ENCODE measurements at places on chromosomes 3 and 15.
A peak's percentile ranks its signal among the peaks of the same experiment; 100 is the strongest.

DNA sequence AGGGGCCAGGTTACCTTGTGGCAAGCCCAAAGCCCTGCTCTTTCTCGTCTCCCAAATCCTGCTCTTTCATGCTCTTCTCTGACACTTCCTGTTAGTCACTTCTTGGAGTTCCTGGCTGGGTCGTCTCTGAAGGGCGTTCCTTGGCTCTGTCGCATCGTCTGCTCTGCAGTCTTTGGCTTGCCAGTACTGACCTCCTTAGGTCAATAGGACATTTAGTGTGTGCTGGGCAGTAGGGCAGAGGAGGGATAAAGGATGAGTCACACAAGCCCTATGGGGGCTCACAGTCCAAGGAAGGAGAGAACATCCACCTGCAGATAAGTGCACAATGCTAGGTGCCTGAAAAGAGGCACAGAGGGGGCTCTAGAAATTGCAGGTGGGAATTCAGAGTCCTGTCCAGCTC, 87.5 kb downstream of the FAM43A start:
- no peak for DNase-seq

DNA sequence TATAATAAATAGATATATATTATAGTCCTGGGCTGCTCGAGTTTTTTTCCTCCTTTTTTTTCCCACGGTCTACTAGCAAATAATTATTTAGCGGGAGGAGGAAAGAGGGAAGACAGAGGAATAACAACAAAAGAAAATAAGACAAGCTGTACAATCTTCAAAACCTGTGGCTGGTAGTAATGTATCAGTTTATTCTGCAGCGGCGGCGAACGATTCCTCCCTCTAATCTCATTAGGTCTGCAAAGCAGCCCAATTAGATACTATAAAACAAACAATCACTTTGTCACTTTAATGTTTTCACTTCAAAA, 390 bp upstream of the TLE3 start:
- no peak for DNase-seq

- peak; percentile 41 for DNase-seq
Observed at GRCh38 chr3:15405448-15406050, 21.8 kb downstream of the METTL6 start.

GRCh38 chr3:73883497-73883896, 258.8 kb upstream of the PDZRN3 start:
- no peak for DNase-seq

GRCh38 chr15:49857496-49858475, 236.9 kb downstream of the DTWD1 start:
- DNase-seq = no peak

DNA sequence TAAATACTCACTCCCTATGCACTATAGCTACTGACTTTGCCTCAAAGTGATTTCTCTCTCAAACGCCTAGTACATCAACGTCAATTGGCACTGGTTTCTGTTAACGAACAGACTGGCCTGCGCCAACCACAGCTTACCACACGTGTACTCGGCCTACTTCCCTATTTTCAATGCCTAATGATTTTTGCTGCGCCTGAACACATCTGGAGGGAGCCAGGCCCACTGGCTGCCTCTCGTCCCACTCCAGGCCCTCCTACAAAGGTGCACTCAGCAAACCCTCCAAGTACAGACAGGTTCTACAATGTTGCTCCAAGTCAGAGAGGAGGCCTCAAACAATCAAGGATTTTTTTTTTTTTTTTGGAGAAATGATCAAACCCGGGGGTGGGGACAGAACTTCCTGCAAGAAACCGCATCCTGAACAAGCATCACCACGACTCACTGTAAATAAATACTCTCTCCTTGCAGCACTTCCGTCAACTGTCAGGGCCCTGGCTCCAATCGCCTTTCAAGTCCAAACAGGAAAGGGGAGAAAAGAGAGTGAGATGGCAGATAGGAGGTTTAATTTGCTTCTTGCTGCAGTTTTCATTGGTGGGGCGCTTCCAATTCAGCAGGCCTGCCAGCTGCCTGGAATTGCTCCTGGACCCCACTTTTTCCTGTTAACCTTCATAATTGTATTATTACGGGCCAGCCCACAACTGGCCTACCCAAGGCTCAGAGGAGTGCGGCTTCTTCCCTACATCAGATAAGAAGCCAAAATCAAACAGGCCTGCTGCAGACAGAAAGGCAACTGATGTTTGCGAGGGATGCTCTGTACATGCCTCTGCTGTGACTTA, 139.3 kb downstream of the FOXP1 start:
- peak; percentile 32 for DNase-seq

DNA sequence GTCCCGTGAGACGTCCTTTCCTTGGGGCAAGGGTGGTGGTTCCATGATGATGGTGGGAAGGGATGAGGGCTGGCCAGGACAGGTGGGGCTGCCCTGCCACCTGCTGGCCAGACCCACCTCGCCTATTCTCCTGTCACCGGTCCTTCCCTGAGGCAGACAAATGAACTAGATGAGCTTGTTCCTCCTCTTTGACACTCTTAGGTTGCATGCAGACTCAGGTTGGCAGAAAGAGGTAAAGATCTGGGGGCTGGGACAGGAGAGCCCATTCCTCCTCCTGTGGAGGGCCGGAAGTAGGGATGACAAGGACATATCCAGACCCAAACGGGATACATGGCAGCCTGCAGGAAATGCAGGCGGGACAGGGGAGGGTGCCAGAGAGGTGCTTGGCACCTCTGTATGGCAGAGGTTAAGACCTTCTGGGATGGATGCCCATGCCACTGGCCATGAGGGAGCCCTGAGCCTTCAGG, 38.6 kb downstream of the ACSBG1 start:
- DNase-seq = peak; percentile 23

GRCh38 chr3:143883151-143883550, 34.9 kb upstream of the SLC9A9 start:
- DNase-seq = no peak

GRCh38 chr3:140717921-140718320, 40.1 kb downstream of the TRIM42 start:
- no peak for DNase-seq

- DNase-seq = no peak
Observed at GRCh38 chr3:50545781-50546180, 21.8 kb downstream of the C3orf18 start.

GRCh38 chr3:145889730-145890129, 271.3 kb downstream of the PLOD2 start:
- DNase-seq = no peak

GRCh38 chr15:99106417-99107220, 1.7 kb downstream of the SYNM start:
- no peak for DNase-seq

DNA sequence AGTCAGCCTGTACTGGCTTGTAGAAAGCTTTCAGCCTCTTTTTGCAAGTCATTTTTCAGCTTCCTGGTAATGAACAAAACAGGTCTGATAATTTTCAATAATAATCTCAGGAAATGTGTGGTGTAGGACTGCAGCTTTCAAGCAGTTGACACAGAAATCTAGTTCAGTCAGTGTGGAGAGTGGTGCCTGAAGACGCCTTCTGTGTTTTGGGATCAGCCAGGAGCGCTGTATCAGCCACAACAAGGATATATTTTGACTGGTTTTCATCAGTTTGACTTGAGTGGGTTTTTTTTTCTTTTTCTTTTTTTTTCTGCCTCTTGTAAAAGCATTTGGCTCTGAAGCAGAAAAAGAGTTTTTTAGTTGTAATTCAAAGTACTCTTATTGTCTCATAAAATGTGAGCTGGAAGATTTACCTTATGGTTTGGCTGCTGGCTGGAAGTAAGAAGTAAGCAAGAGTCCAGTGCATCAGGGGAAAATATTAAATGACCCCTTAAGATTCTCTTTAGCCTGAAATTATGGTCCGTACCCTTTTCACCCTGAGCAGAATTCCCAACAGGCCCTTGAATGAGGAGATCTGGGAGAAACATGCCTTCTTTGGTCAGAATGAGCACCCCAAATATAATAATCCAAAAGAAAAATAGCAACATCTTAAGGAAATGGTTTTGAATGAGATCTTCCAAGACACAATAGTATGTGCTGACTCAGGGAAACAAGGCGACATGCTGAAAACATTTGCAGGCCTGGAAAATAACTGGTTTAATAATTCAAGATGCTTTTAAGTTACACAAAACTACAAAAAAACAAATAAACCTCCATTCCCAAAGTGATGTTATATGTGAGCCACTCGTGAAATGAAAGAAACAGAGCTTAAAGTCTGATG, 332.7 kb upstream of the ADAMTS9 start:
- DNase-seq = no peak

GRCh38 chr3:166810741-166811445, 569.2 kb downstream of the ZBBX start:
- DNase-seq = no peak

- no peak for DNase-seq
Observed at GRCh38 chr3:117145677-117146076, 436.1 kb downstream of the TUSC7 start.

DNA sequence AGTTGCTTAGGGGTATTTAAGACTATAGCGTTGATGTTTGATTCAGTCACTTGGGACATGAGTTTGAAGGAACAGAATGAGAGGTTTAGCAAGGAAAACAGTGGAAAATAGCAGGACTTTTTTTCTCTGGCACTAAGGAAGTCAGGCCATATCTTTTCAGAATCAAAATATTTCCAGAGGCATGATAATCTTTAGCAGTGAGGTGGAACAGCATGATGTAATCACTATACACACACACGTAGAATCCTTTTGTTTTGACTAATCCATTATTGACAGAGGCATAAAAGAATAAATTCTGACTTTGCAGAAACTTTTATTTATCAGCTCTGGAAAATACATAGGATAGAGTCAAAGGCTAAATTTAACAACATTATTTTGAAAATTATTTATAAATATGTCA, 174.1 kb downstream of the ZPLD1 start:
- DNase-seq = no peak

DNA sequence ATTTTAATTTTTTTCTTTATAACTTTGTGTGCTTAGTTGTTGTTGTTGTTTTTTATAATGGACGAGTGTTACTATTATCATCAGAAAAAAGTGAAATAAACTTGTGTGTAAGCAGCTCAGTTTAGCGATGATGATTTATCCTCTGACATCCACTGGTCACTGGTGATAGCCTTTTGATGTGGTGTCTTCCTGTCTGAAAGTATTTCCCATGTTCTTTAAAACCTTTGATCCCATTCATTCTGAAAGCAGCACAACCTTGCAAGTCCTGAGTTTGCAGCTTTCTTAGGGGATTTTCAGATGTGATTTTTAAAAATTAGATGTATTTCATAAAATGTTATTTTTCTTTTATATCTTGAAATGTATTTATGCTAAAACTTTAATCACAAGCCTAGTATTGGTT, 85.9 kb upstream of the ZPLD1 start:
- DNase-seq = no peak

DNA sequence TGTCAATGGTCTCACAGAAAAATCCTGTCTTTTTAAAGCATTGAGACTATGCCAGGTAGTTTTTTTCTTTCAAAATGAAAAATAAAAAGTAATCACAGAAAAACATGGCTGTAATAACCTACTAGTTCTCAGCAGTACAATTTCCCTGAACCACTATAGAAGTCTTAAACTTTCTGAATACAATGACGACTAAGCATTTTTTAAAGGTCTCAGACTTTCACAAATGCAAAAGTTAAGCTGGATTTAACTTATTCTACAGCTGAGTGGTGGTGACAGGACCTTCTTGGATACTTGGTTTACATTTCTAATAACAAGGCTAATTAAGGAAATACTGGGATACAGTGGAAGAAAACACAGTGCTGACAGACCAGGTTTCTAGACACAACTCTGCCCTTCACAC, 81.8 kb downstream of the CBLB start:
- DNase-seq = no peak

DNA sequence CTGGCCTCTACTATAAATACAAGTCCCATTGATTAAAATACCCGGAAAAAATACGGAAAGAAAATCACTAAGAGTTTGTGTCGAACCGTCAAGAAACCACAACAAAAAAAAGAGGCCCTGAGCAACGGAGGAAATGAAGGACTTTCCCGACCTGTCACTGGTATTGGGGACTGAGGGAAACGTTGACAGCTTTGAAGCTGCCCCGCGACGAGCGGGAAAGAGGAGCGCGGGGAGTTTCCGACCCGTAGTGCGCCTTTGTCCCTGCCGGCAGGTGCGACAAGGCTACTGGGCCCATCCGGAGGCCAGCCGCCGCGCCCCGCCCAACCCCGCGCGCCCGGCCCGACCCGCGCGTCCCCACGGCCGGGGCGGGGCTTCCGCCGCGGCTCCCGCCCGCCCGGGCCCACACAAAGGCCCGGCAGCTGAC, 416 bp downstream of the PBRM1 start:
- peak; percentile 55 for DNase-seq

DNA sequence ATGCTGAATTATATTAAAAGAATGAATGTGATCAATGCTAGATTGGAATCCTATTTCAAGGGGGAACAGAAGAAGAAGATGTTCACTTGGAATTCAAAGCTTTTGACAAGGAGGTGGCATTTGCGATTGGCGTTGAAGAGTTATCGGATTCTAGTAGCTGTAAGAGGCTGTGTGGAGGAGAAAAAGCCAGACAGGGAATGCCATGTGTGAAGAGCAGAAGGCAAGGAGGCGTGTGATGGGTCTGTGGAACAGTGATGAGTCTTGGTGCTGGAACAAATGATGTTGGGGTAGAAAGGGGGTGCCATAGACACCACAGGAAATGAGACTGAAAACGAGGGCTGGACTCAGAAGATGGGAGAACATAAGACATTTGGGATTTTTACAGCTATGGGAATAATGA, 30.5 kb upstream of the ATP10A start:
- DNase-seq = no peak

DNA sequence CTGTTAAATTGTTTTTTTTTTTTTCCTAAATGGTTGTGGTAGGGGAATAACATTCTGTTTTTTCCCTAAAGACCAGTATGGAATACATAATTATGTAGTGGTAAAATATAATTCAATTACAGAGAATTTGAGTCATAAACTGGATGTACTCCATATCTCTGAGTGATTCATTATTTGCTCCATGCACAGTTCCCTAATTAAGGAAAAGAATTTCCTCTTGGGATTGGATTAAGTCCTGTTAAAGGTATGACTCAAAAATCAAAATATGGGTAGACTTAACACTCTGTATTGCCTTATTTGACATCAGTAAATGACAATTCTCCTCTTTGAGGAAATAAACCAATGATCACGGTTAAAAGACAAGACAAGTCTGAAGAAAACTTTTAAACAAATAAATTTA, 78.0 kb upstream of the KCNH8 start:
- no peak for DNase-seq

GRCh38 chr3:50156549-50157493, 1.7 kb downstream of the SEMA3F start:
- DNase-seq = no peak

DNA sequence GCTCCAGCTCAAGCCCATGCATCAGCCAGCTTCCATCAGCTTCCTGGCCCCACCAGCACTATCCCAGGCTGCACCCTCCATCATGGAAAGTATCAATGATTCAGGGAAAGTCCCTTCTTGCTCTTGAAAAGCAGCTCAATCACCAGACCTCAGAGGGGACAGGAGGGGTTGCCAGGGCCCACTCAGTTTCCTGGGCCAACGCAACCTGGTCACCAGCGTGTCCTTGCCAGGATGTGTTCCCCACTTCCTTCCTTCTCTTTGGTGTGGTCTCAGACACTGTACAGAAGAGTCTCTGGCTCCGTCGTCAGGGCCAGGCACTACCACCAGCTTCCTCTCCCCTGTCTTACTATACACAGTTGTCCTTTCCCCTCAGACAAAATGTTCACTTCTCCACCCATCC, 3.0 kb downstream of the HDC start:
- DNase-seq = no peak

- DNase-seq = no peak
Observed at GRCh38 chr3:52779011-52779836, 1.8 kb downstream of the ITIH1 start.

Data from RCC 7860 (cell line).